Fibroblast of skin of right quadriceps (primary cell): ENCODE measurements at places on chromosomes 3 and 15.

DNA sequence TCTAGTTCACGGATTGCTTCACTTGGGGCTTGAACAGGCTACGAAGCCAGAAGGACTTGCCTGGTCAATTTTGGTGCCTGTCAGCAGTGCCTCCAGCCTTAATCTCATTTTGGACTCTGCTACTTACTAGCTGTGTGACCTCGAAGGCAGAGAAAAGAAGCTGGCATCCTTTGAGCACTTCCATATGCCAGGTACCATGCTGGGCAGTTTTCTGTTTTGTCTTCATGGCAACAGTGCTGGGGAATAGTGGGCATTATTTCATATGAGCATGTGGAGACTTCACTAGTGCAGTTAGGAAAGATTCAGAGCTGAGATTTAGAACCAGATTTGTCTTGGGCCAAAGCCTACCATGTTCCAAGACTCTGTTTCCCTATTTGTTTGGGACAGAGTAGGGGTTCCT lies 92.2 kb downstream of the LRTM1 start:
- no peak for DNase-seq

GRCh38 chr15:67091980-67092677 lies 26.7 kb downstream of the SMAD3 start:
- DNase-seq = no peak

- no peak for DNase-seq
Observed at GRCh38 chr15:25742041-25742730, 120.9 kb downstream of the ATP10A start.

GRCh38 chr15:58463815-58464650 lies 32.2 kb downstream of the LIPC start:
- DNase-seq = no peak

GRCh38 chr3:28207000-28207733 lies 34.3 kb upstream of the CMC1 start:
- no peak for DNase-seq

DNA sequence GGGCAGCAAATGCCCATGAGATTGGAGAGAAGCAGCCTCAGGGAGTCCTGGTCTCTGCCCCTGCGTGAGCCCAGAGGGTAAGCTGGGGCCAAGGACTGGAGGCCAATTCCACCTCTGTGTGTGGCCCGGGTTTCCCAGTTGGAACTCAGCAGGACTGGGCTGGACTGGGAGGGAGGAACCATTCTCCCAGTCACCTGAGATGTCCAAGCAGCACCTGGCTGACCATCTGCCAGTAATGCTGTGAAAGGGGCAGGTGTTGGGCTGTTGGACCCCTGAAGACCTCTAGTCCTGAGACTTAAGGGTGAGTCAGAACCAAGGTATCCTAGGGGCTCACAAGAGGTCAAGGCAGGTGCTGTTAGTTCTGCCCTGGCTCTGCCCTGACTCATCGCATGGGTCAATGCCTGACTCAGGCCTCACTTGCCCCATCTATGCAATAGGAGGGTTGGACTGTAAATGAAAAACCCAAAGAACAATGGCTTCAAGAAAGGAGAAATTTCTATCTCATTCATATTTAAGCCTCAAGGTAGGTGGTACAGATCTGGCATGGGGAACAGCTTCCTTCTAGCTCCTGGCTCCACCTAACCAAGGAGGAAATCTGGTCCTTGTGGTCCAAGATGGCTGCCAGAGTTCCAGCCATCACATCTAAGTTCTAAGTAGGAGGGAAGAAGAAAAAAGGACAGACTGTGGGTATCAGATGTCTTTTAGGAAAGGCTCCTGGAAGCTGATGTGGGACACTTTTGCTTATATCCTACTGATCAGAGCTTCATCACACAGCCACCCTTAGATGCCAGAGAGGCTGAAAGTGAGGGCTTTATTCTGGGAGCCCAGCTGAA lies 111.3 kb downstream of the FBLN2 start:
- DNase-seq = no peak

- DNase-seq = no peak
Observed at GRCh38 chr15:100715571-100716455, 113.4 kb downstream of the ASB7 start.

- no peak for DNase-seq
Observed at GRCh38 chr3:61221759-61222362, 29.4 kb downstream of the FHIT start.

DNA sequence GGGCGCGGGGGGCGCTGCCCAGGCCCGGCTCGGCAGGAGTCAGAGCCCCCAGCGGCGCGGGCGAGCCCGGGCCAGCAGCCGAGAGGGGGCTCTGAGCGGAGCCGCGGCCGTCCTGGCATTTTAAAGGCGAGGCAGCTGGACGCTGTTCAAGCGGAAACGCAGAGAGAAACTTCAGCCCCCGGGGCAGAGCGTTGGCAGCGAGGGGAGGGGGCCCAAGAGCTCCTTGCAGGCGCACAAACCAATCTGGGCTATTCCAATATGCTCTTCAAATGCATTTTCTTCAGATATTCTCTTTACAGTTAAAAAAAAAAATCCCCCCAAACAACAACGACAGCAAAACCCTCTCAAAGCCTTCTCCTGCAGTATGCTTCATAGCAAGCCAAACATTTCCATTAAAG lies at the start of gene CTXND1:
Gene CTXND1, minus strand, starts transcription at position 93 of the 398 bp plus-strand sequence. CDS start 50,264 bp downstream, outside the sequence.
- DNase-seq = no peak

DNA sequence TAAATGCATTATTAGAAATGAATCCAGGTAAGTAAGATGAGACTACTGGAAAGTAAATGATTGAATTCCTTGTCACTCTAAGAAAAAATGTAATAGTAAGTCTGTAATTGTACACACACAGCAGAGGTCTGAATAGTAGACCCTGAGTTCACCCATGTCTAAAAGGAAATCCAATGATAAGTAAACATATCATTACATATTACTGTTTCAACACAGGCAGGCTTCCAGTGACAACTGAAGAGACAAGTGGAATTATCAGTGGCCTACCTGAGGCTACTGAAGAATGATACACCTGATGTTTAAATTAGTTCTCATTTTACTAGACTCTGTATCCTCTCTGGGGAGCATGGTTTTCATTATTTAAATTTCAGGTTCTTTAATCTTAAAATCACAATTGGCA lies 6.2 kb upstream of the CCNL1 start:
- DNase-seq = no peak

- no peak for DNase-seq
Observed at GRCh38 chr3:98699132-98699531, 64.0 kb upstream of the ST3GAL6 start.

DNA sequence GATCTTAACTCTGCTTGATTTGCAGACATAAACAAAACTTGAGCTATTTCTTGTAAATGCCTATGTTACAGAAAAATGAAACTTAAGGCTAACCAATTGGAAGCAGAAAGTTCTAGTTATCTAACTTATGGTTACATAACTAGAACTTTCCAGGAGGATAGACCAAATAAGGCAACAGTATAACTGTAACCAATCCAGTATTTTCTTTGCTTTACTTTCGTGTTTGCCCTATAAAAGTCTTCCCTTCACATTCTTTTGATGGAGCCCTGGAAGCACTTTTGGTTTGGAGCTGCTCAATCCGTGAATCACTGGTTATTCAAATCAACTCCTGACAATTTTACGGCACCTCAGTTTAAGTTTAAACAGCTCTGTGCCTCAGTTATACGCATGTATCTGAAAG lies 164.6 kb downstream of the SUCLG2 start:
- peak; percentile 49 for DNase-seq
